Activated CD4-positive, alpha-beta memory T cell treated with anti-CD3 and anti-CD28 coated beads, Interleukin-2, amount 10 ng/mL, durations not matched to agents 7 days and 5 days (primary cell): ENCODE measurements at places on chromosomes 6 and 20.

- no peak for DNase-seq
Measured at GRCh38 chr6:169800116-169800667, 48.8 kb downstream of the ERMARD start.

DNA sequence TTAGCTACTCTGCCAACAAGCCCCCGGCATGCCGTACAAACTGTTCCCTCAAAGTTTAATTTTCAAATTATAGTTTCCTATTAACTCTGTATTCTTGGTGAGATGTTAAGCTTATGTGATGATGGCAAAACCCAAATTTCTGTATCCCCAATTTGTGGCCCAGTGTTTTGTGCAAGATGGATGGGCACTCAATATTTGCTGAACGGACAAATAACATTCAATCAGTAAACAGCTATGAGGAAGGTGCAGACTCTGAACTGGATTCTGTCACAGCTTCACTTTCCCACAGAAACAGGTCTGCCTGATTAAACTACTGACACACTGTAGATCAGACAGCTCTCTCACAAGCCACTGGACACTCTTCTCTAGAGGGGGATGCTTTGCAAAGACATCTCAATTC lies 54.1 kb downstream of the NUDT3 start:
- DNase-seq, result no peak

- DNase-seq, result no peak
Measured at GRCh38 chr6:4374216-4374615, 238.8 kb upstream of the ECI2 start.

- no peak for DNase-seq
Measured at GRCh38 chr20:53480913-53481312, 112.7 kb downstream of the ZNF217 start.

DNA sequence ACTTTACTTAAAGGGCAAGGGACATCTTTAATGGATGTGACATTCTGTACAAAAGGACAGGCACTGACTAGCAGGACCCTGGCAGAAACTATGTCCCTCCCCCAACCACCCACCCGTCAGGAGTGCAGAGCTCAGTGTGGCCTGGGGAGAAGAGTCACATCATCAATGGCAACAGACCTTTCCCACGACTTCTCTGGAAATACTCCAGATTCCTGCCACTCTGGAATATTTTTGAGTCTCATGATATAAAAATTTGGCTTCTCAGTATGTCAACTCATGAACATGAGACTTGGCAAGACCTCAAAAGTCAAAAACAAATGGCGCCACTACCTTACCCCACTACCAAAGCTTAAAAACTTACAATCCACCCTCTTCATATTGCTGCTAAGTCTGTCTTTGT lies 118.3 kb downstream of the SLC23A2 start:
- DNase-seq, result no peak

DNA sequence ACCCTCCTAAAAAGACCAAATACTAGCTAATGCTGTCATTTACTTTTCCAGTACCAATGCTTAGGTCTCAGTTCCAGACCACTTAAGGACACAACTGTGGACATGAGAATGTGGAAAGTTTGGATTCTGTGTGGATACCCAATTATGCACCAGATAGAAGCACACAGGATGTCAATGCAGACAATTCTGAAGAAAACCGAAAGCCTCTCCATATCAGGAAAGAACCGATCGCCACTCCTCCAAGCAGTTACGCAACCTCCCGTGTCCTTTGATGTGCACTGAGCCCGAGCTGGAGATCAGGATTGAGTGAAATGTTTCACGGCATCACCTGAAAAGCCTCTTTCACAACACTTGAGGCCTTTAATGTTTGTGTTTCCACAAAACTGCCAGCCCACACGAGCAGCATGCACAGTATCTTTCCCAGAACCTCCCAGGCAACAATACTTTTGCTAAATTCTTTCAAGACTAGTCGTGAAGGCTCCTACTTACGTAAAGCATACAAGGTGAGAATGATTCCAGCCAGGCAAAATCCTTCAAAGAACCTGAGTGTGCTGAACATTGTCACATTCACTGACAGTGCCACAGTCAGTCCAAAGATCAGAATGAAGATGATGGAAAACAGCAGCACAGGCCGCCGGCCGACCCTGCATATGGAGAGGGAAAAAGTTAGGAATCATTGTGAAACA lies 47.0 kb downstream of the SLC22A23 start:
- no peak for DNase-seq

GRCh38 chr20:17925141-17925939 lies 43.3 kb downstream of the SNX5 start:
- DNase-seq, result no peak

DNA sequence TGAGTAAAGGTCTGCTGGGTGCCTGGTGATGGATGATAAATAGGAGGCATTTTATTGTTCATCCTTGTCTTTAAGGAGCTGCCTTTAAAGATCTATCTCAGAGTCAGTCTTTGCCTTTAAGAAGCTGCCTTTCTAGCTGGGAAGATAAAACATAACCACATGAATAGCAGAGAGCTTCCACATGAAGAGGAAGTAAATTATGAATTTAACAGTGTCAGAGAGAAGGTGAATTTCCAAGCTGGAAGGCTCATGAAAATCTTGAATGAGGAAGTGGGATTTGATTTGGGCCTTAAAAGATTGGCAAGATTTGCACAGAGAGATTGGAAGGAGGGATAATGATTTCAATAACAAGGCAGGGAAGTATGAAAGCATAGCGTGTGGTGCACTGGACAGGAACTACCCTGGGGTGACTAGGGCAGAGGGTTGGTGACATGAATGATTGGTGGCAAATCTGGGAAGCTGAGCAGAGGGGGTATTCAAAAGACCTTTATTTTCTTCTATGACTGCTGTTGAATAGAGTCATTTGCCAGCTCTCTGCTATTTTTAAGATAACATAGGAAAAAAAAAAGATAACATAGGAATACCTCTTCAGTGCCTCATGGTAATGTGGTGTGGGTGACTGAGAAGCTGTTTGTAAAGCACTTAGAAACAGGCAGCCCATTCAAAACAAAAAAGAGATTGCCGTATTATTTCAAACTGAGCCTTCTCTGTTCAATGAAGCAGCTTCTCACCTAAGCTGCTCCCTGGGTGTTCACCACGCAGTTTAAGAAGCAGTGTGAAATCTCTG lies 591.6 kb downstream of the PKHD1 start:
- DNase-seq, result no peak

DNA sequence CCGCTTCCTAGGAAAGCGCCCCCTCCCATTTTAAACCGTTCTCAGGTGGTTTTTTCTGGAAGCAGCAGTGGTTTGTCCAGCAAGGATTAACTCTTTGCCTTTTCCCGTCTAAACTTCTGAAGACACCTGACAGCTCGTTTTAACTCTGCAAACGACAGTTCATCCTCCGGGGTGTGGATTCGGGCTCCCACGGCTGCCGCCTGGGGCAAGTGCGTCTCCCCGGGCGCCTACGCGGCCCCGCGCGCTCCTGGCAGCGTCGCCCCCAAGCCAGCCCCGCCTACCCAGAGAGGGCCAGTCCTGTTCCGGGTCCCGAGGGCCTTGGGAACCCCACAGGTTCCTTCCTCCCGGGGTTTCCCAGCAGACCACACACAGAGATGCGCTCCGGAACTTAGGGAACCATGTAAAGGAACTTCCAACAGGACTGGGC lies 54.4 kb downstream of the PRR18 start:
- DNase-seq, result no peak

GRCh38 chr20:1322511-1323245 lies 6.3 kb downstream of the SDCBP2 start:
- DNase-seq, result no peak

DNA sequence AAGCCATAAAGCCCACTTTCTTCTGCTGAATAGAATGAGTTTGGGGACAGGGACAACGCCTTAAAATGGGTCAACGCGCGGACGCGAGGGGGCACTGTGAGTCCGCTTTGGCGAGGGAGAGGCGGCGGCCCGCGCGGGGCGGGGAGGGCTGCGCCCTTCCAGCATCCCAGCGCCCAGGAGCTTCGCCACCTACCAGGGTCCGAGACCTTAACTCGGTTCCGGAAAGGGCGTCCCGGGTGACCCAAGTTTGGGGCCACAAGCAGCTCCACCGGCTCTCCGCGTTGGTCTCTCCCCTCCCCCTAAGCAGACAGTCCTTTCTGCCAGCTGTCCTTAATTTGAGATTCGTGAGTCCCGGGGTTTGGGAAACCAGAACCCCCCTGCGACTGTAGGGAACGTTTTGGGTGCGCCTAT lies 1.8 kb upstream of the SAMD5 start:
- peak; percentile 50 for DNase-seq

DNA sequence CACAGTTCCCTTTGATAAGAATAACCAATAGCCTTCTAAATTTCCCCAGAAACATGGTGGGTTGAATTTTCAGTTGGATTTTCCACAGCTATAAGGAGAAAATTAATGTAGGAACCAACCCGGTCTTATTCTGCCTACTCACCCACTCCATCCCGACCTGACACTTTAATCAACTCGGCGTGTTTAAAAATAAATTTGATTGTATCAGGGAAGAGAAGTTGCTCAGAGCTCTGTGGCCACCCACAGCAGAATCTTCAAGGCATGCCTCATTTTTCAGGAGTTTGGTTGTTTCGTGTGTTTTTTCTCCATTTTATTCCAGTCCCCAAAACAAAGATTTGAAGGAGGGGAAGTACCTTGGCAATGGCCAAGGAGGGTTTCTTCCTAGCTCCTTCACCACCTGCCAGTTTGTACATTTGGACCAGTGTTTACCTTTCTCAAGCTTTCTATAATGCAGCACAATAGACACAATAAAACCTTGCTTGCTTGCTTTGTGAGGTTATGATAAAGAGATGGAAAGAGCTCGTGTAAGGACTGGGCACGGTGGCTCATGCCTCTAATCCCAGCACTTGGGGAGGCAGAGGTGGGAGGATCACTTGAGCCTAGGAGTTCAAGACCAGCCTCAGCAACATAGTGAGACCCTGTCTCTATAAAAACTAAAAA lies 297.2 kb upstream of the JARID2 start:
- no peak for DNase-seq

- peak; percentile 78 for DNase-seq
Measured at GRCh38 chr6:152170702-152171667, 363.5 kb downstream of the ESR1 start.

GRCh38 chr6:155782320-155782731 lies 326.7 kb upstream of the NOX3 start:
- no peak for DNase-seq

- DNase-seq, result no peak
Measured at GRCh38 chr6:6908121-6908520, 199.6 kb upstream of the RREB1 start.
